Stimulated activated CD4-positive, alpha-beta T cell treated with anti-CD3 and anti-CD28 coated beads, Interleukin-1b, Interleukin-23, amount 100 ng/mL, for 4 hours (primary cell): ENCODE measurements at places on chromosomes 13 and 19.

DNA sequence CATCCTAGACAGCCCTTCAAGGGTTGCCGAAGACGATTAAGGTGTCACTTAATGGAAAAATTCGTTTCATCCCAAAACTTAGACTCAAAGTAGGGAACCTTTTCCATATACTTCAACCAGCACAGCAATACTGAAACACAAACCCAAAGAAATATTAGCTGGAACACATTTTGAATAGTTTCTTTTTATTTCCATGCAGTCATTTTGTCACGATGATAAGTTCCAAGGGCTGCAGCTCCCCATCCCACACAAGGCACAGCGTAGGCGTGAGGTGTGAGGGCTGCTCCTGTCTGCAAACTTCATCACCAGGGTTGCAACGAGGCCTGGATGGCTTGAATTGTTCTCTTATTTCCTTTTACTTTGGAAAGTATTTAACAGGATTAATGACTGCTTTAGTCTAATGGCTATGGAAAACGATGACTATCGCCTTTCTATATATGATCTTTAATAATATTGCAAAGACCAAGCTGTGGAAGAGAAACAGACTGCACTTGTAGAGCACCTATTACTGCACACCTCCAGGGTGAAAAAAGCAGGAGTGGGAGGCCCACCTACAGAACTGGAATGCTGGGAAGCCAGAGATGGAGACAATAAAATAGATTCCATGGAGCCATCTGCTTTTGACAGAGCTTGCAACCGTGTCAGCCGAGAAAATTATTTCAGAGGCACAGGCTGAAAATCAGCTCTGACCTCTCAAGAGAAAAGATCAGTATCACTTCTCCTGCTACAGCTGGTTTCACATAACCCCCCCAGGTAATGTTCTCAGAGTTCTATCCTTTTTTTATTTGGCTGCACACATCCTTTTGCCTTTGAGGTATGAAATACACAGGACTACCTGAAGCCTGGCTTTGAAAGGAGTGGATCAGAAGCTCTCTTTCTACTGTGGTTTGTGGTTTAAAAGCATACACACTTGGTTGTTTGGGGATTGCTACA lies 274.5 kb upstream of the NBEA start:
- no peak for DNase-seq

DNA sequence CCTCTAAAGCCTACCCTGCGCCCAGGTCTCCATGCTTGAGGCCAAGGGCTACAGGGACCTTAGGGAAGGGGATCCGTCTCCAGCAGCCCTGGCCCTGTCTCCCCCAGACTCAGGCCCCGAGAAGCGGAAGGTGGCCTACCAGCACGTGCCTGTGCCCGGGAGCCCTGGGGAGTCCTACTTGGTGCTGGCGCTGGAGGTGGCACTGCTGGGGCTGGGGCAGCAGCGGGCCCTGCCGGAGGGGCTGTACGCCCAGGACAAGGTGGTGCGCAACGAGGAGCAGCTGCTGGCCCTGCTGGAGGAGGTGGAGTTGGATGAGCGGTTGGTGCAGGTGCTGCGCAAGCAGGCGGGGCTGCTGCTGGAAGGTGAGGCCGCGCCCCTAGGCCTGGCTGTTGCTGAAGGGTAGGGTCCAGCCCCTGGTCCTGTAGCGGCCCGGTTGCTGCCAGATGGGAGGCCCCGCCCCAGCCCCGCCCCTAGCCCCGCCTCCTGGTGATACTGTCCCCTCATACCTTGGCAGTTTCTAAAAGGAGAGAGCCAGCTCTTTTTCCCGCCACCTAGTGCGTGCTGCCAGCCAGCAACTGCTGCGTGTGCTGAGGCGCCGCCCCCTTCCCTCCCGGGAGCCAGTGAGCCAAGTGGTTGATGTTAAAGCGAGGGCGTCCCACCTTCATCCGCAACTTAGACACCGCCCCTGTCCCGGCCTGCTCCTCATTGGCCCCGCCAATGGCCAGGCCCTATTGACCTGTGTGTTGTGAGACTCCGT lies 22.6 kb downstream of the ZSWIM4 start:
- DNase-seq, result no peak

GRCh38 chr19:31261603-31262212 lies 87.5 kb downstream of the TSHZ3 start:
- no peak for DNase-seq

GRCh38 chr19:30621326-30621920 lies 249.2 kb downstream of the ZNF536 start:
- no peak for DNase-seq

- DNase-seq, result no peak
Observed at GRCh38 chr19:40921005-40921897, 39.2 kb upstream of the CYP2A7 start.

GRCh38 chr13:29476046-29476445 lies 119.4 kb downstream of the SLC7A1 start:
- no peak for DNase-seq

DNA sequence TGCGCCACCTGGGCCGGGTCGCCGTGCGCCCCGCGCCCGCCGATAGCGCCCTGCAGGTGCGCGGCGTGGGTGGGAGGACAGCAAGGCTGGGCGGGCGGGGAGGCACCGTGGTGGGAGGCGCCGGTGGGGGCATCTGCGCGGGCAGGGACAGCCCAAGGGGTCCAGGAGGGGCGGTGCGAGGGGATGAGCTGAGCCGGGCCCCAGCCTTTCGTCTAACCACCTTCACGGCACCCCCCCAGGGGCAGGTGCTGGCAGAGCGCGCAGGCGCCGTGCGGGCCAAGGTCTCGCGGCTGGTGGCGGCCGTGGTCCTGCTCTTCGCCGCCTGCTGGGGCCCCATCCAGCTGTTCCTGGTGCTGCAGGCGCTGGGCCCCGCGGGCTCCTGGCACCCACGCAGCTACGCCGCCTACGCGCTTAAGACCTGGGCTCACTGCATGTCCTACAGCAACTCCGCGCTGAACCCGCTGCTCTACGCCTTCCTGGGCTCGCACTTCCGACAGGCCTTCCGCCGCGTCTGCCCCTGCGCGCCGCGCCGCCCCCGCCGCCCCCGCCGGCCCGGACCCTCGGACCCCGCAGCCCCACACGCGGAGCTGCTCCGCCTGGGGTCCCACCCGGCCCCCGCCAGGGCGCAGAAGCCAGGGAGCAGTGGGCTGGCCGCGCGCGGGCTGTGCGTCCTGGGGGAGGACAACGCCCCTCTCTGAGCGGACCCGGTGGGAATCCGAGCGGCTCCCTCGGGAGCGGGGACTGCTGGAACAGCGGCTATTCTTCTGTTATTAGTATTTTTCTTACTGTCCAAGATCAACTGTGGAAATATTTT lies 3.1 kb downstream of the KISS1R start:
- no peak for DNase-seq

DNA sequence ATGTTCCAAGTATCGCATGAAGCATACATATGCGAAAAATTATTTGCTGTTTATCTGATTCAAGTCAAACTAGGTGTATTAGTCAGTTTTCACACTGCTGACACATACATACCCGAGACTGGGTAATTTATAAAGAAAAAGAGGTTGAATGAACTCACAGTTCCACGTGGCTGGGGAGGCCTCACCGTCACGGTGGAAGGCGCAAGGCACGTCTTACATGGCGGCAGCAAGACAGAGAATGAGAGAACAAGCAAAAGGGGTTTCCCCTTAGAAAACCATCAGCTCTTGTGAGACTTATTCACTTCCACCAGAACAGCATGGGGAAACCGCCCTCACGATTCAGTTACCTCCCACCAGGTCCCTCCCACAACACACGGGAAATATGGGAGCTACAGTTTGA lies 13.0 kb upstream of the PROZ start:
- DNase-seq, result no peak
